Esophagus muscularis mucosa (tissue), 4 donors: ENCODE measurements at places on chromosomes 11 and 22. TPM values are rescaled to one million over a fixed set of nuclear protein-coding genes. Genes with fewer than 3 reads are reported as not detected.

DNA sequence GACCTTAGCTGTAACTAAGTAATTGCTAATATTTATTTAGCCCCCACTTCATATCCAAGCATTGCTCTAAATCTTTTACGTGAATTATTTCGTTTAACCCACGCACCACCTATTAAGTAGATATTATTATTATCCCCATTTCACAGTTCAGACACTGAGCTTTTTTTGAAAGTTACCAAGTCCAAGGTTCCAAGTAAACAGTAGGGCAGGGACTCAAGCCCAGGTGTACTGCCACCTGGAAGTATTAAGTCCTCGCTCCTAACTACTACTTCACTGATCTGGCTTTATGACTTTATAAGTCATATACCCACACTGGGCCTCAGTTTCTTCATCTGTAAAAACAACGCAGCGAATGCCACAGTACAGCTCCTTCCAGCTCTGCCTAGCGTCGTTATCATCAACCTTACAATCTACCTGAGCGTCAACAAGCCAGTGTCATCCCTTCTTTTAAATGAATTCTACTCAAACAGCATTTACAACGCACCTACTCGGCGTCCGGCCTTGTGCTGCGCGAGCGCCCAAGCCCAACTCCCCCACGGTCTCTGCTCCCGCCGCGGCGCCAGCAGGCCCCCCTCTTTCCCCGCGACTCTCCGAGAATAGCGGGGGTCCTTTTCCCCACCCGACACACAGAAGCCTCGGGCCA, 624 bp downstream of the TMEM41B start:
- peak overlapping the region; percentile 98 for H3K4me3 ChIP-seq
- peak overlapping the region; percentile 87 for H3K27ac ChIP-seq
- H3K27me3 ChIP-seq = no peaks in the 10 kb centered on the region
- no peak for DNase-seq
- no peaks in the 10 kb centered on the region for H3K36me3 ChIP-seq

HSPB2 gene
- 3.5 TPM for total RNA-seq

PTPMT1 gene
- 96.4 TPM for total RNA-seq

CEP126 gene
- 6.6 TPM for total RNA-seq

PDE2A gene
- 48.2 TPM for total RNA-seq

GRCh38 chr11:68120273-68121066, 718 bp downstream of the CHKA start:
- H3K4me1 ChIP-seq = peaks cover 59% of the 10 kb centered on the region
- H3K36me3 ChIP-seq = no peaks in the 10 kb centered on the region
- no peak for DNase-seq
- no peaks in the 10 kb centered on the region for H3K27me3 ChIP-seq

- peak overlapping the region; percentile 100 for H3K27ac ChIP-seq
- DNase-seq = no peak
- peak overlapping the region; percentile 44 for H3K4me3 ChIP-seq
- peaks cover 96% of the 10 kb centered on the region for H3K4me1 ChIP-seq
These were observed 101.4 kb downstream of the ZBTB16 start for GRCh38 chr11:114160894-114161293.

GRCh38 chr11:16690086-16690485, 48.4 kb upstream of the C11orf58 start:
- no peaks in the 10 kb centered on the region for H3K27me3 ChIP-seq
- no peak overlapping the region for H3K4me3 ChIP-seq
- no peaks in the 10 kb centered on the region for H3K4me1 ChIP-seq
- no peak overlapping the region for H3K27ac ChIP-seq

- H3K4me3 ChIP-seq = no peak overlapping the region
- no peaks in the 10 kb centered on the region for H3K36me3 ChIP-seq
- peaks cover 16% of the 10 kb centered on the region for H3K4me1 ChIP-seq
- DNase-seq = no peak
- no peaks in the 10 kb centered on the region for H3K27me3 ChIP-seq
- H3K27ac ChIP-seq = no peak overlapping the region
These were observed 77.5 kb downstream of the PPFIBP2 start for GRCh38 chr11:7591107-7591894.

ZBTB16 gene
- 256 TPM for total RNA-seq

DNA sequence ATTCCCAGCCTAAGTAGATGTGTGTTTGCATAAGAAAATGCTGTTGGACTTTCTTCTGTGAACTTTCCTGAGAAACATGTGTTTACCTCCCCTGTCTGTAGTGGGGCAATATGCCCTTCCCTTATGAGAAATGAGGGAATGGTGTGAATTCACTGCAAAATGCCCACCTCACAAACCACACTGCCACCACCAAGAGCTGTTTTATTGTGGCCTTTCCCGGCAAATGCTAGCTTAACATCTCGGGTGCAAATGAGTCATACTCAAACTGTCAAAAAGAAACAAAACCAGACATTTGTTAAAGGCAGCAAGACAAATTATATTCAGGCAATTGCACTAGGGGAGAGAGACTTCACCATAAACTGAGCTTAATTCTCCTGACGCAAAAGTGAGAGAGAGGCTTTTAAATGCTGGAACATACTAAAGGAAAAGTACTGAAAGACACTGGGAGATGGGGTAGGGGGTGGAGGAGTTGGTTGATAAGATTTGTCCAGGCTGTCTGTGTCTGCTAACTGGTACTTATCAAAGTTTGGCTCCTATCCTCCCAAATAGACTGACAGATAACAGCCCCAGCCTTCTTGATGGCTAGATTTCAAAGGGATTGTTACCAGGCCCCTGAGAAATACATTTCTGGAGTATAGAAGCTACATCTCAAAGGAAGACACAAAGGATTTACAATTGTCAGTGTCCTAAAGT, 70.9 kb upstream of the OR5AK2 start:
- H3K4me1 ChIP-seq = no peaks in the 10 kb centered on the region
- no peaks in the 10 kb centered on the region for H3K36me3 ChIP-seq
- H3K4me3 ChIP-seq = no peak overlapping the region

- no peaks in the 10 kb centered on the region for H3K27me3 ChIP-seq
- DNase-seq = no peak
- no peaks in the 10 kb centered on the region for H3K36me3 ChIP-seq
- H3K4me1 ChIP-seq = peaks cover 50% of the 10 kb centered on the region
- H3K4me3 ChIP-seq = no peak overlapping the region
These were observed 3.3 kb downstream of the RAB6A start for GRCh38 chr11:73757598-73757997.

- H3K27me3 ChIP-seq = peaks cover 12% of the 10 kb centered on the region
- H3K27ac ChIP-seq = no peak overlapping the region
- H3K4me1 ChIP-seq = no peaks in the 10 kb centered on the region
- H3K36me3 ChIP-seq = no peaks in the 10 kb centered on the region
- no peak for DNase-seq
These were observed 125.9 kb downstream of the RCN1 start for GRCh38 chr11:32216749-32217148.

GRCh38 chr22:35559354-35560005, 18.8 kb downstream of the RASD2 start:
- H3K27me3 ChIP-seq = no peaks in the 10 kb centered on the region
- H3K27ac ChIP-seq = no peak overlapping the region

- H3K36me3 ChIP-seq = no peaks in the 10 kb centered on the region
- no peak overlapping the region for H3K27ac ChIP-seq
- no peaks in the 10 kb centered on the region for H3K4me1 ChIP-seq
These were observed 304.1 kb upstream of the PITPNB start for GRCh38 chr22:28222976-28223745.

SHANK3 gene
- 13.3 TPM for total RNA-seq

- H3K36me3 ChIP-seq = no peaks in the 10 kb centered on the region
- no peak overlapping the region for H3K4me3 ChIP-seq
- H3K27me3 ChIP-seq = no peaks in the 10 kb centered on the region
- no peak overlapping the region for H3K27ac ChIP-seq
- no peak for DNase-seq
These were observed 7.8 kb upstream of the DUSP18 start for GRCh38 chr22:30675436-30675835.

DNA sequence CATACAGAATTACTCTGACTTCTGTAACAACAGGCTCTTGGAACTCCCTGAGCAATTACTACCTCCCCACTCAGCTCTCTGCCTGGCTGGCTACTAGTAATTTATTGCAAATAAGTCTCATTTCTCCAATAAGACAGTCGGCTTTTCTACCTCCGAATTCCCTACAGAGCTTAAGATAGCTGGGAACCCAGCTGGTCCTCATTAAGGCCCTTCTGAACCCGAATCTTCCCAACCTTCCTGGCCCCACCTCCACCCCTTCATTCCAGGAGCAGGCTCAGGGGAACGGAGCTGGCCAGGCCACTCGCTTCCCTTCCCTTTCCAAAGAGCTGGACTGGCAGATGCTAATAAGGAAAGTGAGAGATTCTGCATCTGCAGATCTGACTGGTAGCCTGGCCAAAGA, 21.6 kb downstream of the TMPRSS5 start:
- DNase-seq = no peak
- no peak overlapping the region for H3K27ac ChIP-seq
- no peaks in the 10 kb centered on the region for H3K27me3 ChIP-seq
- no peaks in the 10 kb centered on the region for H3K36me3 ChIP-seq
- no peak overlapping the region for H3K4me3 ChIP-seq

- peaks cover 10% of the 10 kb centered on the region for H3K4me1 ChIP-seq
- no peaks in the 10 kb centered on the region for H3K27me3 ChIP-seq
- H3K4me3 ChIP-seq = no peak overlapping the region
- no peaks in the 10 kb centered on the region for H3K36me3 ChIP-seq
- no peak overlapping the region for H3K27ac ChIP-seq
- no peak for DNase-seq
These were observed 209.1 kb downstream of the DDX10 start for GRCh38 chr11:108873941-108874340.

OR2AG1 gene
- total RNA-seq = not detected

GRCh38 chr22:40410731-40411505, 40.5 kb downstream of the SGSM3 start:
- no peak overlapping the region for H3K4me3 ChIP-seq
- no peak for DNase-seq
- H3K27ac ChIP-seq = no peak overlapping the region
- H3K4me1 ChIP-seq = peaks cover 13% of the 10 kb centered on the region

DNA sequence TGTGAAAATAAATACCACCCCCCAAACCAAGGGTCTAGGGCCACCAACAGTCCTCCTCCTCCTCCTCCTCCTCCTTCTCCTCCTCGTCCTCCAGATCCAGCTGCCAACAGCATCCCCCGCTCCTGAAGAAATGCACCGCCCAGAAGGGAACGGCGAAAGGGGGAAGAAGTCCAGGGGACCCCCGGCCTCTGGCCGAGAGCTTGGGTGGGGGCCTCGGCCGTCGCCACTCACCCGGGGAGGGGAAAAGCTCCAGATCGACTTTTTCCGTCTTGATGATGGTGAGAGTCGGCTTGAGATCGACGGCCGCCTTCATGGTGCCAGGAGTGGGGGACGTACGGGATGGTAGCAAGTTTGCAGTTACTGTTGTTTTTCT, 65.7 kb downstream of the ETS1 start:
- H3K27me3 ChIP-seq = no peaks in the 10 kb centered on the region
- no peak for DNase-seq
- H3K27ac ChIP-seq = peak overlapping the region; percentile 93
- H3K36me3 ChIP-seq = no peaks in the 10 kb centered on the region

ZP1 gene
- total RNA-seq = not detected

APOBEC3C gene
- total RNA-seq = 7.1 TPM

GRCh38 chr11:117945047-117945810, 16.0 kb upstream of the TMPRSS13 start:
- peaks cover 4% of the 10 kb centered on the region for H3K4me1 ChIP-seq
- no peak overlapping the region for H3K27ac ChIP-seq
- H3K36me3 ChIP-seq = no peaks in the 10 kb centered on the region
- DNase-seq = no peak
- no peak overlapping the region for H3K4me3 ChIP-seq

GRCh38 chr22:47041271-47042115, 279.0 kb downstream of the TBC1D22A start:
- H3K4me1 ChIP-seq = no peaks in the 10 kb centered on the region
- no peak for DNase-seq

DNA sequence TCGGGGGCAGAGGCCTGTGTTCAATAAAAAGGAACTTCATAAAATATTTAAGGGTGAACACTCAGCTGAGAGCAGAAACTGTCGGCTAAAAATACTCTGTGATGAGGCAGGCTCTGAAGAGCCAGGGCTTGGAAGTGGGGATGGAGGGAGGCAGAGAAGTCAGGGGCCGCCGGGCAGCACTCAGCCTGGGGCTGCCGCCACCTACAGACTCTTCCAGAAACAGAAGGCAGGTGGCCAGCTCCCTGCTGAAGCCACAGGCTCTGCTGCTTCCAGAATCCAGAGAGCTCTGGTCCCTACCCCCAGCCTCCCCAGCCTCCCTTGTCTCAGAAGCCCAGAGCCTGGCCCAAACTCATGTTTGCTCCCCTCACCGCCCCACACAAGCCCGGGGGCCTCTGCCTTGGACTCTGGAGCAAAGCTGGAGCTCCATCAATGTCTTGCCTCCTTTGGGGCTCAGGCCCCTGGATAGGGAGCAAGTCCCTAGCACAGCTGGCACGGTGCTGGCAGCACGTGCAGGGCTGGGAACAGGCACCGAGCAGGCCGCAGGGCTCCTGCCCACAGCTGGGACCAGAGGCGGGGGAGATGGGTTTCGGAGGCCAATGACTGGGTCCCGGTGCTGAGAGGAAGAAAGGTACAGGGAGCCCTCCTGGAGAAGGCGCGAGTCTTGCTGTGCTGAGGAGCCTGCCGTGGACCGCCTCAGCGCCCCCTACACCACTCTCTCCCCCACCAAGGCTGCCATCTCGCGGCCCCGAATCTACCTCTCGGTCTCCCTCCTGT, 8.2 kb downstream of the LRFN4 start:
- no peaks in the 10 kb centered on the region for H3K4me1 ChIP-seq
- no peak overlapping the region for H3K4me3 ChIP-seq
- no peak for DNase-seq
- peaks cover 25% of the 10 kb centered on the region for H3K36me3 ChIP-seq
- no peak overlapping the region for H3K27ac ChIP-seq
- H3K27me3 ChIP-seq = no peaks in the 10 kb centered on the region

DNA sequence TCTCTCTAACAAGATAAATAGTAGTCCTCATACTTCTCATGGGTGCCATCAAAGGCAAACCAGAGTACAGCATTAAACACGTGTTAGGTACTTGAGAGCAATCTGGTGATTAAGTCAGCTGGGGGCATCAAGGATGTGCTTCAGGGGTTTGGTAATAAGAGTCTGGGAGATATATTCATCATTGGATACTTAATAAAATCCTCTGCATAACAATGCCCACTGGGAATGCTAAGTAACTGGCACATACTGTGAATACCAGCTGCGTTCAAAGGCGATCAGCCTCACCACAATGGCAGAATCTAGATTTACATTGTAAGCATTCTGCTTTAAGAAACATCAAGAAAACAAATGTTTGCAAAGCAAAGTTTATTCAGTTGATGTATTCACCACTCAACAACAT, 268.6 kb upstream of the PITPNB start:
- H3K27me3 ChIP-seq = no peaks in the 10 kb centered on the region
- DNase-seq = no peak
- H3K4me1 ChIP-seq = peaks cover 10% of the 10 kb centered on the region

NXPE1 gene
- not detected for total RNA-seq

- H3K36me3 ChIP-seq = peaks cover 4% of the 10 kb centered on the region
- no peak for DNase-seq
- no peak overlapping the region for H3K27ac ChIP-seq
- no peaks in the 10 kb centered on the region for H3K27me3 ChIP-seq
- H3K4me3 ChIP-seq = no peak overlapping the region
These were observed 30.7 kb upstream of the STK33 start for GRCh38 chr11:8624698-8625097.

CEND1 gene
- total RNA-seq = 3.2 TPM

- DNase-seq = no peak
- H3K36me3 ChIP-seq = peaks cover 5% of the 10 kb centered on the region
- no peaks in the 10 kb centered on the region for H3K4me1 ChIP-seq
- no peak overlapping the region for H3K4me3 ChIP-seq
These were observed 52.3 kb upstream of the GAB2 start for GRCh38 chr11:78469896-78470295.

TIMP3 gene
- total RNA-seq = 566 TPM
